ENCODE measurements at places on chromosomes 6 and 20. TPM values are rescaled to one million over a fixed set of nuclear protein-coding genes. Genes with fewer than 3 reads are reported as not detected.

Gene HLA-DQB1
- 13.8 TPM for total RNA-seq

Gene HMGCLL1
- total RNA-seq: 0.94 TPM

Gene ZNF165
- total RNA-seq: 3.6 TPM

Gene SLCO4A1
- 80.3 TPM for total RNA-seq

Gene OOEP
- 0.35 TPM for total RNA-seq

Gene HLA-G
- 0.35 TPM for total RNA-seq

Gene LY6G6D
- total RNA-seq: not detected
